ENCODE measurements at places on chromosomes 5 and 9.

DNA sequence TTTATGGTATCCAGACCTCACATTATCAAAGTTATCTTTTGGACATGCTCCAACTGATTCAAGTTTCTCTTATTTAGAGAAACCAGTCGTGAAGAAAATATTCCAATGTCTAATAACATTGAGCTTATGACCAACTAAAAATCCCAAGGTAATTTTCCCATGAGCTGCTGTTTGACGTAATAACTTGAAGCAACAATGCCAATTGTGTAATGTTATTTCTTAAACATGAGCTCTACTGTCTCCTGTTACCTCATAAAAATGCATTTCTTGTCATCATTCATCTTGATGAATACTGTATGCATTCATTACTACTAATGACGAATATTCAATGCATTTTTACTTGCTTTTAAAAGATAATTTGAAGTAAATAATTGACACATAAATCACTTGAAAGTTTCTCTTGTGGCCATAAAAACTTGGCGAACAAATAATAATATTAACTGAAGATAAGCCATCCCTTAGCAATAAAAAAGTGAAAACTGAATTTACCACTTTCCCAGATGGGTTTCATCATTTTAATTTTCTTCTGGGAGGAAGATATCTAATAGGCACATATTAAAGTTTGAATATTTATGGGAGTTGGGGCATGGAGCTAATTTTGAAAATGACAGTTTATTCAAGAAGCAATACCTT is 424 bp upstream of the MARCOL start:
- DNase-seq: no peak

DNA sequence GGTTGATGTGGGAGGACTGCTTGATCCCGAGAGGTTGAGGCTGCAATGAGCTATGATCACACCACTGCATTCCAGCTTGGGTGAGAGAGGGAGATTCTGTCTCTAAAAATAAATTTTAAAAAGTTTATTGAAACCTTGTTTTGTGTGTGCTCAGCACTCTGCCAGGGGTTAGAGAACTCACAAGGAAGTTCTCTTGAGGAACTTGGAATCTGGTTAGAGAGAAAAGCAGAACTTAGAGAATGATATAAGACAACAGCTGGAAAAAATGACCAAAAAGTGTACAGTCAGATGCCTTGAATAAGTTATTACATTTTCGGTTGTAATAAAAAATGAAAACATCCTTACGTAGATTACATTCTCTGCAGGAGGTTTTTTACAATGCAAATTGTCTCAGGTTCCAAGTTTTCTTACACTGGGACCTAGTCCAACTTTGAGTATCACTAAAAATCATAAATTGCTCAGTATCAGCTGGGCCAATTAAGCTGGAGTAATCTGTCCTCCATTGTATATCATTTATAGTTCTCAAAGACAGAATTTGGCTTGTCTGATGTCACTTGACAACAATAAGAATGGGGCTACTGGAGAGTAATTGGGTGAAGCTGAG is 21.7 kb upstream of the TENT2 start:
- no peak for DNase-seq

DNA sequence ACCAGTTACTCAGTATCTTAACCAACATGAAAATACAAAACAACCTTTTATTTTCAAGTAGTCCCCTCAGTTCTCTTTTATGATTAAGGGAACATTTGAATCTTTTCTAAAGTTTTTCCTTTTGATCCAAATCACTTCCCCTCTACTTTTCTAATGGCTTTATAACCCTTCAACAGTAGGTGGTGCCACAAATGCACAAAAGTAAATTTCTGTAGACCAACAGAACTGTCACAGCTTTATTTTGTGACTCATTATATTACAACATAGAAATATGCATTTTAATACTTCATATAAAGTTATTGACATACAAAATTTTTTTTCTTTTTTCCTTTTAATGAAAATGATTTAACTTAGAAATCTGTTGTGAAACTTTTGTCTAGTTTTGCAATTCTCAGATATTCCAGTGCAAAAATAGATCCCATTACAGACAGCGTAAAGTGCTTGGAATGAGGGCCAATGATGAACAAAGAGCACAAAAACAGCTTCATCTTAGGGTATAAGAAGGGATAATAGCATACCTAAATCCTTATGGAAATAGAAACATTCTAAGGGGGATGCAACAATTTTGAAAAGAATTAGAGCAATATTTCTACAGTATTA is 17.0 kb downstream of the NIPSNAP3B start:
- DNase-seq: no peak

DNA sequence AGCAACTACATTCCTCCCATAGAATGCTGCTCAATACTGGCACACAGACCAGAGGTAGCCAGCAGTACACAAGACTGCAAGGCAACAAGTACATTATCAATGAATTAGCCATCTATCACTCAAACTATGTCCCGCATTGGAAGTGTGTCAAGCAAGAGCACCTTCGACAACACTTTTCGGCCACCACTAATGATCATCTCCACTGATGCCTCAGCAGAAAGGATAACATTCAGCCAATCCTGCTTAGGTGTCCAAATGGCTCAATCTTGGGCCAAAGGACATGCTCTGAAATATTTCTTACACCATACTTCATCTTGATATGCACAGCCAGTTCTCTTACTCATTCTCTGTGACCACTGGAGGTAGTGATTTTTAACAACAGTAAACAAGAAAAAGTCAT is 25.0 kb downstream of the SKP1 start:
- DNase-seq: no peak

GRCh38 chr9:76610011-76610352 is 151.0 kb downstream of the GCNT1 start:
- DNase-seq: no peak

DNA sequence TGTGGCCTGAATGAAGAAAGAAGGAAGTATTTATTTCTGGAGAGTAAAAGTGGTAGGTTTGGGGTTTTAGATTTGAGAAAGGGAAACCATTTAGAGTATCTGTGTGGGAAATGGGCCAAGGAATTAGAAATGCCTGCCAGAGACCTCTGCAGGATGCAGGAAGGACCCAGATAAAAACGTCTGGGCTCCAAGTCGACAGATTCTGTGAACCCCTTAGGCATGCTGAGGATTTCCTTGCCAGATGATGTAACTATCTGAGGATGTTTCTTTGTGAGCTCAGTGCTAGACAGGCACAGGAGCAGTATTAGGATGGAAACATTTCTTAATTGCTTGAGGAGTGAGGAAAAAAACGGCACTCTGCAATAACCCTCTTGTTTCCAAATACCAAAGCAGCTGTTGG is 251.8 kb upstream of the DMRT1 start:
- no peak for DNase-seq

DNA sequence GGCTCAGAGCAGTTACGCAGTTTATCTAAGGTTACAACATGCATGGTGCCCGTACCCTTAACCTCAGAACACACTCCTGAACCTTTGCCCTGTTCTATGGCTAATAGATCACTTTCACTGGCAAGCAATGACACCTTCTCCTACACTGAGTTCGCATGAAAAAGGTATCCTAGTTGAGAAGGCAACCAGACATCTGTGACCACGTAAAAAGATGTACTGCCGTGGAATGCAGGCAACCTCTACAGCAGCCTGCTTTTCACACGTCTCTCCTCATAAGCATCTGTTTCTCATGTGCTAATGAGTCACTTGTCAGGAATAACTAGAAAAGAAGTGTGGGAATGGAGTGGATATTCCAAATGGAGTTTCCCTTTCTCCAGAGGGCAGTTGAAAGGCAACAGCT is 71.4 kb downstream of the FBXO38 start:
- DNase-seq: no peak

DNA sequence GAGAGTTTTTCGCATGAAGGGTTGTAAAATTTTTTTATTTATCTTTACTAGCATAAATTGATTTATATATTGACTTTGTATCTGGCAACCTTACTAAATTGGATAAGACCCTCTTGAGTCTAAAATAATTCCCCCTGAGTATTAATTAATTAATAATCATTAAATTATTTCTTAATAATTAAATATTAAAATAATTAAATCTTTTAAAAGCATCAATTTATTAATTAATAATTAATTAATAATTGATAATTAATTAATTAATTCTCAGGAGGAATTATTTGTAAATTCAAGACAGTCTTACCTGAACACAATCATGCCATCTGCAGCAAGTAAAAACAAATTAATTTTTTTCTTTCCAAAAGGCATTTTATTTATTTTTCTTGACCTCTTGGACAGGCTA is 370.4 kb upstream of the PTPRD start:
- DNase-seq: no peak

- no peak for DNase-seq
Observed at GRCh38 chr5:5699062-5699461, 276.6 kb downstream of the ICE1 start.

DNA sequence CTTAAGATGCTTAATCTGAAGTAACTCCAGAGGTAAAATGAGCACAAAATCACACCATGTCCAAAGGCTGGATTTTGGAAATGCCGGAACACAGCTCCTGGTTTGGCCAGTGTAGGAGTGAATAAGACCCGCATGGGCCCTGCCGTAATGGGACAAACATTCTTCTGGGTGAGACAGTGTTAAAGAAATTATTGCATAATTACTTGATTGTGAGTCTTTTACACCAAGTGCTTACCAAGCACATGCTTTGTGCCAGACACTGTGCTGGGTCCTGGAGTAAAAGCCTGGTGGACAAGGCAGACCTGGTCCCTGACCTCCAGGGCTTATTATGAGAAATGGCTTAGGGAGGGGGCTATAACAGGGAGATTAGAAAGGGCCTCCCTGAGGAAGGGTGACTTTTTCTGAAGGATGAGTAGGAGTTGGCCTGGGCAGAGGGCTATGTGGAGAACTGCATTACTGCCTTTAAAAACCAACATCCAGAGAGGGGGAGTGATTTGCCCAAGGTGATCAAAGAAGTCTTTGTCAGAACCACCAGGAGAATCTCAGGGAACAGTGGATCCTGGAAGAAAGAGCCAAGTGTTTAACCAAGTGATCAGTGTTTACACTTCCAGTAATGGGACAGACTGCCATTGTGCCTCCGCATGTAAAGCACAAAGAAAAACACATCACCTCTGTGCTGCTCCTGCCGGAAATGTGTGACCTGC is 3.5 kb downstream of the PDE6A start:
- DNase-seq: no peak

Data from PC-9 (cell line).